Muscle of back (tissue), 13 donors: ENCODE measurements at places on chromosomes 13 and 19.

GRCh38 chr13:38888309-38888708, 102.3 kb downstream of the STOML3 start:
- DNase-seq, result no peak

DNA sequence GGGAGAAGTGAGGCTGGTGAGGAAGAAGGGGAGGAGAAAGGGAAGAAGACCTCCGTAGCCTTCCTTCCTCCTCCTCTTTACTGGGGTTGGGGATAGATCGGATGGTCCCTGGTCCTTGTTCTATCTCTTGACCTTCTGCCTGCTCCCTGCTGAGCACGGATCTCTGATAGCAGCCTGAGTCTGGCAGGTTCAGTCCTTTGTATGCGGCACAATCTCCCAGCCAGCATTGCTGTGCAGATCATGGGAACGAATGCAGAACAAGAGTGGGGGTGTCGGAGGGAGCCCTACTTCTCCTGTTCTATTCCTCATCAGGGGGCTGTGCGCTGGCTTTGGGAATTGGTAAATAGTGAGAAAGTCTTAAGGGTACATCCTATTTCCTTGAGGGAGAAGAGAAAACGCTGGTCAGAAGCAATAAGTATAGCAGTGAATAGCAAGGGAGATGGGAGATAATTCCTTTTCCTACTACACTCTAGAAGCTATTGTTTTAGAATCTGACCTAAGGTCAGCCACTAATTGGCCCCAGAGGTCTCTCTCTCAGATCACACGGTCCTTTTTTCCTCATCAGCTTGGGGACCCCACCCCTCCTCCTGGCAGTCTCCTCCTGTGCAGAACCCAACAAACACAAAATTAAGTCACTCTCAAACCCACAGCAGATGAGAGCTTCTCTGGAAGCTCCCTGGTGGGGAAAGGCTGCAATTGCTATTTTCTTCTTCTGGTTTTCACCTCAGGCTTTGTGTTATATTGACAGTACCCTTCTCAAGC, 41.0 kb downstream of the KL start:
- peak; percentile 41 for DNase-seq

DNA sequence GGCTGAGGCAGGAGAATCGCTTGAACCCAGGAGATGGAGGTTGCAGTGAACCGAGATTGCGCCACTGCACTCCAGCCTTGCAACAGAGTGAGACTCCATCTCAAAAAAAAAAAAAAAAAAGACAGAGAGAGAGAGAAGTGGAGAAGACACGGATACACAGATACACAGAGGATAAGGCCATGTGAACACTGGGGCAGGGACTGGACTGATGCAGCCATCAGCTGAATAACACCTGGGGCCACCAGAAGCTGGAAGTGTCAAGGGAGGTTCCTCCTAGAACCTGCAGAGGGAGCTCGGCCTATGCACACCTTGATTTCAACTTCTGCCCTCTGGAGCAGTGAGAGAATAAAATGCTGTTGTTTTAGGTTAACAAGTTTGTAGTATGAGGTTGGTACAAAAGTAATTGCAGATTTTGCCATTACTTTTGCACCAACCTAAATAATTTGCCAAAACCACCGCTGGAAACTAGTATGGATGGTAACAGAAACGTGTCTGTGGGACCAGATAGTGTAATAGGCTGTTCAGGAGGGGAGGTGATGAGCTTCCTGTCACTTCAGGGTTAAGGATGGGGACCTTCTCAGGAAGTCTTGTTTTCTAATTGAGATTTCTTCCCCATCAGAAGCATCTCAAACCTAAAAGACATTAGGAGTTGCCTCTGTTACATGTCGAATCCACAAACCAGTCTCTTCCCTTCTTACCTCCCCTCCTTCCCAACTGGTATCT, 36.4 kb upstream of the IGSF23 start:
- no peak for DNase-seq

- no peak for DNase-seq
These were observed 314.1 kb downstream of the KLF5 start for GRCh38 chr13:73372666-73373627.

DNA sequence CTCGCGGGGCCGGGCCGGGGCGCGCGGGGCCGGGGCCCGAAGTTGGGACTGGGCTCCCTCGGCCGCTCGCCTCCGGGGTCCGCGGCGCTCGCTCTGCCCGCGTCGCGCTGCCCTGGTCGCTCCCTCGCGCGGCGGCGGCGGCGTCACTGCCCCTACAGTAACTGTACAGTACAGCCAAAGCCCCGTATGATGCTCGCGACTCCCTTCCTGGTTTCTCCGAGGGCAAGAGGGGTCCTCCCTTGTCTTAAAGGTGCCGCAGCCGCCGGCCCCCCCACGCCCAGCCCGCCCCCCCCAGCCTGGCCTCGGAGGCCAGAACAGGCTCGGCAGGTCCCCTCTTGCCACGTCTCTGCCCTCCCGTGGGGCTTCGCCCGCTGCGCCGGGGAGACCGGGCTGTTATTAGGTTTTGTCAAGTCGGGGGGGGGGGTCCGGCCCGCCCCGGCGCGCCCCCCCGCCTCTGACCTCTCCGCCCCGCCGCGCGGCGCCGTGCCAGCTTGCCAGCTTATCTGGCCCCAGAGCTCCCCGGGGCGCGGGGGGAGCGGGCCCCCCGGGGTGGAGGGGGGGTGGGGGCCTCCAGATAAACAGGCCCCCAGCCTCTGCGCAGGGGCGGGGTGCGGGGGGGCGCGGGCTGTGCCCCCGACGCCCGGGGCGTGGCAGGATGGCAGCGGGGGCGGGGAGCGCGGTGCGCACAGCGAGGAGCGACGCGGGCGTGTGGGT, at the start of gene ZBTB7A:
Gene ZBTB7A, minus strand, starts transcription at position 218 of the 714 bp plus-strand sequence. CDS start 11,667 bp downstream, outside the sequence.
- peak; percentile 71 for DNase-seq

GRCh38 chr19:19132912-19133311, 5.4 kb downstream of the TMEM161A start:
- DNase-seq, result no peak
